ENCODE measurements at places on chromosomes 11 and 22. TPM values are rescaled to one million over a fixed set of nuclear protein-coding genes. Genes with fewer than 3 reads are reported as not detected.

GRCh38 chr22:50314455-50315288 is 7.2 kb upstream of the PLXNB2 start:
- no peak for DNase-seq

GRCh38 chr11:73787051-73787642 is 527 bp upstream of the MRPL48 start:
- peak; percentile 1 for DNase-seq

DNA sequence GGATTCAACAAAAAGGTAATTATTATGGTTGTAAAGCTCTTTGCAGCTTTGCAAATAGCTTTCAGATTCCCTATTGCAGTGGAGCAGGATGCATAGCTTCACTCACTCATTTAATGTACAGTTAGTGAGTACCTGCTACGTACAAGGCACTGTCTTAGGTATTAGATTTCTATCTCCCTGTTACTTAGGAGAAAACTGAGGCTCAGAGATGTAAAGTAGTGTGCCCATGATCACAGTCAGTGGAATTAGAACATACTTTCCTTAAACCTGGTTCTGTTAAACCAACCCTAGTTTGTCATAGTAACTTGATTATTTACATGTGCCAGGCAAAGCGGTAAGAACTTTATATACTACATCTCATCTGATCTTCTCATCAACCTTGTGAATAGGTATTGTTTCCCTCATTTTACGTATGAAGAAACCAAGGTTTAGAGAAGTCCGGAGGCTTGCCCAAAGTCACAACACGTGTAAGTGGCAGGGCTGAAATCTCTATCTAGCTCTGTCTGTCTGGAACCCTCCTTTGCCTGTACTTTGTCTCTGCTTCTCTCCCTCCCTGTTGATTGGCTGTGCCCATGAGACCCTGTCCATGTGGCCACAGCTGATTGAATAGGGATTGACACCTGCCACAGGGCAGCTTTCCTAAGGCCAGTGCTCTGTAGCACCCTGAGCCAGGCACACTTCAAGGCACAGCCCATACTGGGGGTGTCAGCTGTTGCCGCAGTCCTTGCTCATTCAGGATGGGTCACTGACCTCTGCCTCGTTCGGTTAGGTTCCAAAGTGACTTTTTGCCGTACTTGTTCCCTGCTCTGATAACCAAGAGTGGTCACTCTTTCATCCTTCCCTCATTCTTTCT is 63.8 kb upstream of the PRSS23 start:
- no peak for DNase-seq

GRCh38 chr22:45996241-45997076 is 19.5 kb upstream of the WNT7B start:
- DNase-seq = no peak

GRCh38 chr11:61540528-61540927 is 32.0 kb downstream of the LRRC10B start:
- DNase-seq = no peak

DNA sequence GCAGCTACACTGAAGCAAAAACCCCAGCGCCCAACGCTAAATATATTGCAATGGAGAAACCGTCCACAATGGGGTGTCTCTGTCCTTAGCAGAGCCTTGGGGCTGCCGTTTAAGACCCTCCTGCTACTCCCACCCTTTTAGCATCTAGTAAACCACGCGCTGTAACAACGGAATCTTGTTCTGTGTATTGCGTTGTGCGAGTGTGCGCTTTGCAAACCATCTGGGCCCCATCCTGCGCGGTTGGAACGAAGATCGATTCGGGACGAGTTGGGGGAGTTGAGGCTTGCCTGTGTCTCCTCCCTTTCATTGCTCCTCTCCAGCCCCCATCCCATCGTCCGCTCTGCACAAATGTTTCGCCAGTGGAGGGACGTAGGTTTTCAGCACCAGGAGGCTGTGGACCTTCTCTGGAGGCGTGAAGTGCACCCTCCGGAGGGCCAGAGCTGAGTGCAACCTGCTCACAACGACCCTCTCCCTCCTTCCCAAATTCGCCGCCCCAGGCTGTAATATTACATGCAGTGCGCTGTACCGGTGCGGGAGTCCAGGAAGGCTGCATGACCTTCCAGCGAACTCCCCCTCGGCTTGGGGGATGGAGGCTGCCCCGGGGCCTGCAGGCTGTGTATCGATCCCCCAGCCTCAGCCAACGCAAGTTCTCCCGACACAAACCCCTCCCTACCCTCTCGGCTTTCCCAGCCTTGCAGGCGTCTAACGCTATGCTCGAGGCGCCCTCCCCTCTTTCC is 1.6 kb upstream of the KMT2A start:
- DNase-seq = peak; percentile 22

The PSMD13 gene
- 165 TPM for total RNA-seq

GRCh38 chr11:68308068-68308467 is 4.3 kb upstream of the LRP5 start:
- no peak for DNase-seq

GRCh38 chr11:8788616-8789015 is 106.0 kb downstream of the RPL27A start:
- DNase-seq = no peak

- DNase-seq = no peak
Measured at GRCh38 chr11:5092821-5093585, 23.6 kb downstream of the OR52E1 start.

DNA sequence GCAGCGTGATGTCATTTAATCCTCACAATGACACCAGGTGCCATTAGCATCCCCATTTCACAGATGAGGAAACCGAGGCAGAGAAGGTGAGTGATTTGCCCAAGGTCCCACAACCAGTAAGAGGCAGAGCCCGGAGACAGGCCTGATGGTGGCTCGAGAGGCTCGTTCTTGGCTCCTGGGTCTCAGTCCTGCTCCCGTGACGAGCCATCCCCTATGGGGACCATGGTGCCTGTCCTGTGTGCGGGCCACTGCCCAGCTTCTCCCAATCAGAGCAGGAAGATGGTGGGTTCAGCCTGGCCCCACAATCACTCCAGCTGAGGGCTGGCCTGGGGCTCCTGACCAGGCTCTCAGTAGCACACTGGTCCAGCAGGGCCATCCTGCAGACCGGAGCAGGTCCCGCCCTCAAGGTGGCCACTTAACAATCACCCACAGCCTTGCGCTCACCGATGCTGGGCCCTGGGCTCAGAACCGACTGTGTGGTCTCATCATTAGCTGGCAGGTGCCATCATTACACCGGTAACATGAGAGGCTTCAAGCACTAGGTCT is 3.6 kb downstream of the ALDH3B1 start:
- no peak for DNase-seq

The PDGFB gene
- 12.1 TPM for total RNA-seq

DNA sequence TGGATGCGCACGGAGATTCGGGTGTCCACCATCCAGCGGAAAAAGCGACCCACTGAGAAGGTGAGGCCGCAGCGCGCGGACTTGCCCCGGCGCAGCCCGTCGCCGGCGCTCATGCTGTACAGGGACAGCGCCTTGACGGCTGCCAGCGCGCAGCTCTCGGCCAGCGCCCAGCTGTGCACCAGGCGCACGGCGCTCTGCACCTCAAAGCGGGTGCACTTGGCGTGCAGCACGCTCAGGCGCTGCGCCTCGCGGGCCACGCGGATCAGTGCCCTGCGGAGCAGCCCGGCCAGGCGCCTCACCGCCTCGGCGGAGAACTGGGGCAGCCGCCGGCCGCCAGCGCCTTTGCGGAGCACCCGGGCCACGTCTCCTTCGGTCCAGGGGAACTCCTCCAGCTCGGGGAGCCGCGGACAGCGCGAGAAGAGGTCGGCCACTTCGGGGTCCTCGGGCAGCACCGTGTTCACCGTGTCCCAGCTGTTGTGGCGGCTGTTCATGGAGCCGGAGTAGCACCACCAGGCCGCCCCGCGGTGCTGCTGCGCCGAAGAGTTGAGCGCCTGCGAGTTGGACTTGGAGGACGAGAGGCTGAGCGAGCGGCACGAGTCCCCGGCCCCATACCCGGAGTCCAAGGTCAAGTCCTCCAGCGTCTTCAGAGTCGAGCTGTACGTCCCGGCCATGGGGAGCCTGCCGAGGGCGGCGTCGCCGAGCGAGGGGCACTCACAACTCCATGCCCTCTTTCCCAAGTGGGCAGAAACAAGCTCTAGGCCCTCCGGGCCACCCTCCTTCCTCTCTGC is 703 bp downstream of the ABTB2 start:
- DNase-seq = peak; percentile 51

GRCh38 chr11:91795139-91795887 is 429.3 kb upstream of the FAT3 start:
- no peak for DNase-seq

DNA sequence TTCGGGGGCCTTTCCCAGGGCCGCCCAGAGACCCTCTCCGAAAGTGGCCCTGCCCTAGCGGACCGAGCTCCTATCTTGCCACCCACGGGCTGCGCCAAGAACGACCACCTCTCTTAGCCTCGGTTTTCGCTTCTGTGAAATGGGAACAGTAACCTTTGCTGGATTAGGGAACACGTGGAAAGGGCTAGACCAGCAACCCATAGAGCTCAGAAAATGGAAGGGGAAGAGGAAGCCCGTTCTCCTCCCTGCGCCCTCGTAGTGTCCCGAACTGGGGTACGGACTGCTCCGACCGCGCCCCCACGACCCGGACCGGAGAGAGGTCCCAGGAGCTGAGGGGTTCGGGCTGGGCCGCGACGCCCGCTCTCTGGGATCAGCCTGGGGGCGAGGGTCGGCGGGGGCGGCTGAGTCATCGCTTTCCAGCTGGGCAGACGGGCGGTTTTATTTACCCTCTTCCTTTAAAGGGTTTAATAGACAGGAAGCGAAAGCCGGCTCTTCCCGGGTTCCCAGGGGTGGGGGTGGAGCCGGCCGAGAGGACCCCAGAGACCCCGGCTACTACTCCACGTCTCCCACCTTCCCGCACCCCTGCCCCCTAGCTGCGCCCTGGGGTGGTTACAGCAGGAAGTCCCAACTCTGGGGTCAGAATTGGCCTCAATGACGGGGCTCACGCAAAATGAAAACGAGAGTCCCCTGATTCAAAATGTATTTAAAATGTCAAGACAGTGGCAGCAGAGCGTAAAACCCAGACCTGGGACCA is 907 bp upstream of the PHLDA2 start:
- peak; percentile 79 for DNase-seq

DNA sequence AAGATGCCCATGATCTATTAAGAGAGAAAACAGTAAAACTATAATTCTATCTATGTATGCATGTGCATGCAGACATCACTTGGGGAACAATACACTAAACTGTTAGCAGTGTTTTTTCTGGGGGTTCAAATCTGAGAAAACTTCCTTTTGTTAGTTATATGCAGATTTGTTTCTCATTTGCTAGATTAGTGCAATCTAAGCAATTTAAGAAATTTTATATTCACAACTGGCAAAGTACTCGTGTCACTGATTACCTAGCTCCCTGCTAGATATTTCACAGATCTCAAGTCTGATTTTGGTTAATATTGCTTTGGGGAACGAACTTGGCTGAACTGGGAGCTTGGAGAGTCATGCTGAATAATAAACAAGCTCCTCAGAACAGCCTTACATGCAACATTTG is 14.9 kb upstream of the OSBP start:
- no peak for DNase-seq

- no peak for DNase-seq
Measured at GRCh38 chr11:3623121-3623520, 18.7 kb downstream of the ART5 start.

The SULT4A1 gene
- total RNA-seq = 7.9 TPM

DNA sequence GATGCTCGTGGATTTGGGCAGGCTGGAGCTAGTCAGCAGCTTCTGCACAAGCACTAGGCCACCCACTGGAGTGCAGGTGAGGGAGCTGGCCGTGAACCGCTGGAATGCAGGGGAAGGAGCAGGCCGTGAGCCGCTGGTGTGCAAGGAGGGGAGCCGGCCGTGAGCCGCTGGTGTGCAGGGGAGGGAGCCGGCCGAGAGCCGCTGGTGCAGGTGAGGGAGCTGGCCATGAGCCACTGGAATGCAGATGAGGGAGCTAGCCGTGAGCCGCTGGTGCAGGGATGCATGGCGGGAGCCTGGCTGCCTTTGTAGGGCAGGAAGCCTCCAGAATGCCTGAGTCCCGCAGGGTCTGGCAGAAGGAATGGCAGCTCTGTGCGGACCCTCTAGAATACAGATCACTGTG is 4220.0 kb upstream of the OR11H1 start:
- DNase-seq = no peak

- no peak for DNase-seq
Measured at GRCh38 chr11:115677190-115677589, 173.0 kb upstream of the CADM1 start.

GRCh38 chr22:47175151-47176025 is 412.9 kb downstream of the TBC1D22A start:
- no peak for DNase-seq

The FXYD6 gene
- total RNA-seq = 0.61 TPM

DNA sequence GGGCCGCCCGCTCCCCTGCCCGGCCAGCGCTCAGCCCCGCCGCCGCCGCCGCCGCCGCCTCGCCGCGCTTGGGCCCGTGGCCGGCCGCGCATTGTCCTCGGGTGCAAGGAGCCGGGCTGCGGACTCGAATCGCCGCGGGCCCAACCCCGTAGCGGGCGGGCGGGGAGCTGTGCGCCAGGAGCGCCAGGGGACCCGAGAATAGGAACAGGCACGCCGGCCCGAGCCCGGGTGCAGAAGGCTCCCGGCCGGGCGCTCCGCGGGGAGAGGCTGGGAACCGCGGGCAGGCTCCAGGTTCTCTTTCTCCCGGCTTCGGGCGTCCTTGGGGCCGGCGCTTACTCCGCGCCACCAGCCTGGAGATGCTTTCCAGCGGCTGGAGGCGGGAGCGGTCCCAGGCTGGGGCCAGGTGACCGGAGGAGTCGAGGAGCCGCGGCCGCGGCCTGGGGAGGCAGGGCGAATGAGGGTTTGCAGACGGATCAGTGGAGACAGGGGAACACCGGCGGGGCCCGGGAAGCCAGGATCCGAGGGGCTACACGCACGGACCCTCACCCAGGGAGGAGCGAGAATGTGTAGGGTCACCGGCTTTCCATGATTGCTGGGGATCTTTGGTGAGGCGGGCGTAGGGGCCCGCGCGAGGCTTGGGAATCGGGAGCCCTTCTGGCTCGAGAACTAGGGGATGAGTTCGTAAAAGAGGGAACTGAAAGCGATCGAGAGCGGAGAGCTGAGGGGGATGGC is 726 bp downstream of the PKNOX2 start:
- peak; percentile 10 for DNase-seq

GRCh38 chr11:116072133-116072532 is 567.9 kb upstream of the CADM1 start:
- DNase-seq = no peak

Measured in Calu3 (cell line).